Femur (tissue), 1 donor: ENCODE measurements at places on chromosomes 13 and 19.

- peak; percentile 97 for DNase-seq
Observed at GRCh38 chr19:15222738-15223648, 9.3 kb downstream of the EPHX3 start.

DNA sequence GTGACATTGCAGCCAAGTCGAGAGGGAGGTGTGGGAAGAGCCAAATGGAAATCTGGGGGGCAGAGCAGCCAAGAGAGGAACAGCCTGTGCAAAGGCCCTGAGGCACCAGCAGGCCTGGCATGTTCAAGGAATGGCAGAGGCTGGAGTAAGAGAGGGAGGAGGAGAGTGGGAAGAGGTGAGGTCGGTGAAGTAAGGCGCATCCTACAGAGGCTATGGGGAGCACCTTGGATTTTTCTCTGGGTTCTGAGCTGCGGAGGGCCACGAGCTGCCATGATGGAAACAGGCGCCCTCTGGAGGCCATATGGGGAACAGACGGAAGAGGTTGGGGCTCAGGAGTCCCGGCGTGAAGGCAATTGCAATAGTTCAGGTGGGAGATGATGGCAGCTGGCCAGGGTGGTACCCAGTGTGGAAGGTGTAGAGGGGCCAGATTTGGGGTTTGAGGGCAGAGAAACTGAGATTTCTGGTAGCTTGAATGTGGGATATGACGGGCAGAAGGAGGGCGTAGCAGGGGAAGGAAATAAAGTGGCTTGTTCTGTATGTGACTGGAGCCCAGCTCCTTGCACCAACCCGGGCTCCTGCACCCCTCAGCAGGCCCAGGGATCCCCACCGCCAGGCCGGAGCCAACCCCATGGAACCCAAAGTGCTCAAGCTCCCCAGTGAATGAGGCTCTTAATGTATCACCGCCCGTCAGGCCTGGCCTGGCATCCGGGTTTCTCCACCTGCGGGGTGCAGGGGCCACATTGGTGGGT, 20.5 kb upstream of the STRN4 start:
- no peak for DNase-seq

DNA sequence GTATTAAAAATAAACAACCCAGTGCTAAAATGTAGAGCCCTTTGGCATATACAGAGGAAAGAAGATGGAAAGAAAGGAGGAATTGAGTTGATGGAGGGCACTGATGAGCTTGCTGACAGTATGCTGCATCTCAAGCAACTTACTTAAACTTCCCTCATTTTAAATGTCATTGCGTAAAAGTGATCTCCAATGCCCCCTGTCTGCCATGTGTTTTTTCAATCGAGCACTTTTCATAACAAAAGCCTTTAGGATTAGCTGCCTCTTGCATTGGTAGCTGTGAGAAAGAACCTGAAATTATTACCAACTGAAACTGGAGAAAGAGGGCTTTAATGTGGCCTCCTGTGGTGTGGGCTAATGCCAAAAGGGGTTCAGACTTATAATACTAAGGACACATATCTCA, 541.6 kb downstream of the SUCLA2 start:
- no peak for DNase-seq

- DNase-seq = no peak
Observed at GRCh38 chr19:42150911-42151361, 18.7 kb upstream of the POU2F2 start.

GRCh38 chr19:35436477-35437405, 11.3 kb upstream of the FFAR2 start:
- DNase-seq = peak; percentile 56

- peak; percentile 48 for DNase-seq
Observed at GRCh38 chr13:113926951-113927660, 46.8 kb downstream of the C13orf46 start.

- DNase-seq = no peak
Observed at GRCh38 chr13:113604186-113604585, 19.6 kb downstream of the TFDP1 start.

DNA sequence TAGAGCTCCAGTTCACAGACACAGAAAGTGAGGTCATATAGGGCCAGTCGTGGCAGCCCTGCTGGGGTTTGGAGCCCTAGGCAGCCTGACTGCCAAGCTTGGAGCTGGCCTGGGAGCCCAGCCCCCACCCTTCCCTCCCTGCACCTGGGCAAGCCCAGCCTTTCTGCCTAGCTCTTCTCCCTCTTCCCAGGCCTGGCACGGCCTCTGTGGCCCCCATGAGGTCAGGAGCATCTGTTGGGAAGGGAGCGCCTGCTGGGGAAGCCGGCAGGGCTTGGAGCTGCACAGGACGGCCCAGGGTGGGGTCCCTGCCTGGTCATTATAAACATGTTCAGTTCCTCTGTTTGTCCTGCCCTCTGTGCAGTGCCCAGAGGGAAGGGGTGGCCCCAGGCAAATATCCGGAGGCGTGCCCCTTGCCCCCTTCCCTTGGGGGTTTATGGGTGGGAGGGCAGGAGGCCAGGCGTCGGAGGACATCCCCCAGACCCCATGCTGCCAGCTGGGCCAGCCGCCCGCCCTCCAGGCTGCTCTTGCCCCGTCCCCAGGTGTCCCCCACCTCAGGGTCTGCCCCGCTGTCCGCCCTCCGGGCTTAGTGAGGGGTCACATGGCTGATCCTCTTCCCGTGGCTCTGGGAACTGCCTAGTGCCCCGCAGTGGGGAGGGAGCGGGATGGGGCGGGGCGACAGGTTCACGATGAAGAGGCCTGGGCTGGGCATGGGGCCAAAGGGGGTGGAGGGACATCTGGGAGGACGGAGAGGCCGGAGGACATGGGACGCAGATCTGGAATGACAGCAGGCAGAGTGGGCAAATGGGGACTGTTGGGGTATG, 30.0 kb upstream of the NCCRP1 start:
- DNase-seq = peak; percentile 69

DNA sequence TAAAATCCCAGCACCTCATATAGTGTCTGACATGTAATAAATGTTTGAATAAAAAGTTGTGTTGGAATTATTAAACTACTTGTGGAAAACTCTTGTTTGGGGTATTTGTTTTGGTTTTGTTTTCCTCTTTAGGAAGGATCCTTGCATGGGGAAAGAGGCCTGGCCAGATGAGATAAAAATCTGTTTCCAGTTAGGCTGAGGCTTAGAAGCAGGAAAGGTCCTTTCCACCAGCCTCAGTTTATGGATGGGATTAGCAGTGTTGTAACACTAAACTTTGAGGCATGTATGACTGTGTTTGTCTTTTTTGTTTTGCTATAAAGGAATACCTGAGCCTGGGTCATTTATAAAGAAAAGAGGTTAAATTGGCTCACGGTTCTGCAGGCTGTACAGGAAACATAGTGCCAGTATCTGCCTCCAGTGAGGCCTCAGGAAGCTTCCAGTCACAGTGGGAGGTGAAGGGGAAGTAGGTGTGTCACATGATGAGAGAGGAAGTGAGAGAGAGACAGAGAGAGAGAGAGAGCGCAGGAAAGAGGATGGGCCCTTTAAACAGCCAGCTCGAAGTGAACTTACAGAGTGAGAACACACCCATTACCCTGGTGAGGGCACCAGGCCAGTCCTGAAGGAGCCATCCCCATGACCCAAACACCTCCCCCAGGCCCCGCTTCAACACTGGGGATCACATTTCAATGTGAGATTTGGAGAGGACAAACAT, 21.6 kb downstream of the SPATA13 start:
- no peak for DNase-seq

DNA sequence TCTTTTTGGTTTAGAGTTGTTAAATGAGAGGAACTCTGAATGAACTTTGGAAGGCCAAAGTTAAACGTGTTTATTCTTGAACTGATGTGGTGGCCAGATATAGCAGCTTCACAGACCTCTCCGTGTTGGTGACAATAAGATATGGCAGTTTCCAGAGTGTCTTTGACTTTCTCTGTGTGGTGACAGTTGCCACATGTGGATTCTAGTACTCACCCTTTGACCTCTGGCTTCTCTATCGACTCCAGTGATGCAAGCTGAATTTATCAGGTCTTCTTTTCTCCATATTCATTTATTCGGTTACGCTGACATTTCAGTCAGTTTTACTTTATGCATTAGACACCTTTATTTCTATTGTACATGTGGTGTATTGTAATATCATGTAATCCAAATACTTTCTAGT, 1469.5 kb downstream of the SLITRK1 start:
- DNase-seq = no peak

GRCh38 chr13:110834572-110834971, 80.3 kb downstream of the ANKRD10 start:
- no peak for DNase-seq

DNA sequence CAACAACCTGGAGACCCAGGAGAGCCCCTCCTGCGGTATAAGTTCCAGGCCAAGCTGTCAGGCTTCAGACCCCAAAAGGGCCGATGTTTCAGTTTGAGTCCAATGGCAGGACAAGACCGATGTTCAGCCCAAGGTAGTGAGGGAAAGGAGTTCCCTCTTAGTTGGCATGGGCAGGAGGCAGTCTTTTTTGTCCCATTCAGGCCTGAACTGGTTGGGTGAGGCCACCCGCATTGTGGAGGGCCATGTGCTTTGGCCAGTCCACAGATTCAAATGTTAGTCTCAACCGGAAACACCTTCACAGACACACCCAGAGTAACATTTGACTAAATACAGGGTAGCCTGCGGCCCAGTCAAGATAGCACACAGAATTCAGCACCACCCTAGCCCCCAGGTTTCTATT, 89.6 kb upstream of the ANKRD10 start:
- no peak for DNase-seq

GRCh38 chr19:36169084-36169760, 17.0 kb upstream of the COX7A1 start:
- peak; percentile 57 for DNase-seq

- DNase-seq = peak; percentile 29
Observed at GRCh38 chr19:16377521-16377920, 52.9 kb downstream of the KLF2 start.

DNA sequence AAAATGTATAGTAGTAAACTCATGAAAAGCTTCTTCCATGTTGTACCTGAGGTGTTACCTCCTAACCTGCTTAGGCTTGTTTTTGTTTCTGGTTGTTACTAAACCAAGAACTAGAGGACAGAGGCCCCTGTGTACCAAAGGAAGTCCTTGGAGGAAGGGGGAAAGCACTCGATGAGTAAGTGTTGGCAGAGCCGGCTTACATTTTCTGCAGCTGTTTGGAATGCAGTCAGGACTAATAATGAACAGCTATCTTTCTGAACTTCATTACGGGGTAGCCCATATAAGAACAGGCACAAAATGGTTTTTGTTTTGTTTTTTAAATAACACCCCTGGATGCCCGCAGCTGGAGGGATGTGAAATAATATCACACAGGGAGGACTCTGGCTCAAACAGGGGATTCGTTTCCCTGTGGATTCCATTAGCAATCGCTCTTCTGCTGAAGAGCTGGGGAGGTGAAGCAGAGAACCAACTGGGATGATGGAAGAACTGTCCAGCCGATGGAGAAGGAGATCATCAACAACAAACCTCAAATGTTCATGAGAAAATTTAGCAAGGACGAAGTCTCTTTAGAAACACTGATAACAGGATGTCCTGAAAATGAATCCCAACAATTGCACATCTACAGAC, 214.2 kb upstream of the MAB21L1 start:
- peak; percentile 62 for DNase-seq

- no peak for DNase-seq
Observed at GRCh38 chr13:50403311-50403710, 388.1 kb downstream of the KCNRG start.

DNA sequence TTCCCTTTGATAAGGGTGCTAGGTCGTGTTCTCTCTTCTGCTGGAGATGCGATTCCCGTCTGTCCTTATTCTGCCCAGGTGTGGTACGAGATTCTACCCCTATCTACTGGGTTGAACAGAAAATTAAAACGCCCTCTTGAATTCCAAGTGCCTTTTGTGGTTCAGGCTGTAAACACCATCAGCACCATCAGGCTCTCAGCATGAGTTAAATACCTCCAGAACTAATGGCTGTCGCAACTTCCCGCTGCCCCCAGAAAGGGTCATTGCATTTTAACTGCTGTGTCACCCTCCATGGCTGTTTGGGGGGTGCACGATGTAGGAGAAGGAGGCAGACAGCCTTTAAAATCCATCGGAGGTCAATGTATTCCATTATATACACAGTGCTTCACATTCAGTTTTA, 177.4 kb downstream of the OXGR1 start:
- no peak for DNase-seq

- DNase-seq = no peak
Observed at GRCh38 chr19:4304538-4305256, at the start of gene FSD1. TSS of gene FSD1 (plus strand) at chr19:4304598. CDS start at chr19:4304747, 149 bp downstream.

GRCh38 chr13:114122591-114123211, 9.7 kb downstream of the RASA3 start:
- no peak for DNase-seq

DNA sequence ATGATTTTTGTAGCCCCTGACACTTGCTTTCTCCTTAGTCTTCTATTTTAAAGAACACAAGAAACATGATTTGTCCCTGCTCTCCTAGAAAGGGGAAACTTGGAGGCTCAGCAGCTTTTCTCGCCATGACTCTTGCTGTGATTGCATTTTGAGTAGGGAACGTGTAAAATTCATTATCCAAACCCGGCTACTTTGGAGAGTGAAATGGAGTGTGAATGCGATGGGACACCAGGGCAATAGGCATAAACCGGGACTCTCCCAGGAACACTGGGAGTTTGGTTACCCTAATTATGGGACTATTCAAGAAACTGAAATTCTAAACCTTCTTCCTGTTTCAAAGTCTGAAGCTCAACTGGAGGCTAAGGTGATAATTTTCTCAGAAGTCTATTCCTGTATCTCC, 181.7 kb upstream of the RFC3 start:
- no peak for DNase-seq

- DNase-seq = peak; percentile 53
Observed at GRCh38 chr19:3548606-3549005, 8.8 kb downstream of the MFSD12 start.

DNA sequence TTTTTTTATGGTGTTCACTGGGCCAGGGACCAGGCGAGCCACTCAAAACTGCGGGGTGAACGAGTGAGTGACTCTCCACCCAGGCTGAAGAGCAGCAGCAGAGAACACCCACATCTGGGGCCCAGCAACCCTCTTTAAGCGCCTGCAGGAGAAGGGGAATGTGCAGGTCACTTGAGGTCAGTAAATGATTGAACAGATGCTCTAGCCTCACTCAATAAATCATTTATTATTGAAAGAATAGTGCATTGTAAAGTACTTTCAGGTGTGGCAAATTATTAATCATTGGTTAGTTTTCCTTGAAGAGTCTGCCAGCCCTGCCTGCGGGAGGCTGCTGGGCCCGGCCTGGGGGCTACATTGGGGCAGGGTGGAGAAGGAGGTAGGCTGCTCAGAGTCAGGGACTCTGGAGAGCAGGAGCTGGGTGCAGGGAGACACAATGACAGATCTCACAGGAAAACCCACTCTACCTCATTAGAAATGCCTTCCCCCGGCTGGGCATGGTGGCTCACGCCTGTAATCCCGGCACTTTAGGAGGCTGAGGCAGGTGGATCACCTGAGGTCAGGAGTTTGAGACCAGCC, 42.5 kb downstream of the ABCC4 start:
- no peak for DNase-seq

GRCh38 chr19:47595944-47596343, 13.0 kb upstream of the BICRA start:
- DNase-seq = no peak
